CD4-positive, alpha-beta T cell treated with Interleukin-6 at 100 ng/mL for 8 hours (primary cell): ENCODE measurements at places on chromosomes 2 and 18.

- peak; percentile 29 for DNase-seq
Observed at GRCh38 chr2:175203621-175204496, 22.3 kb upstream of the ATP5MC3 start.

DNA sequence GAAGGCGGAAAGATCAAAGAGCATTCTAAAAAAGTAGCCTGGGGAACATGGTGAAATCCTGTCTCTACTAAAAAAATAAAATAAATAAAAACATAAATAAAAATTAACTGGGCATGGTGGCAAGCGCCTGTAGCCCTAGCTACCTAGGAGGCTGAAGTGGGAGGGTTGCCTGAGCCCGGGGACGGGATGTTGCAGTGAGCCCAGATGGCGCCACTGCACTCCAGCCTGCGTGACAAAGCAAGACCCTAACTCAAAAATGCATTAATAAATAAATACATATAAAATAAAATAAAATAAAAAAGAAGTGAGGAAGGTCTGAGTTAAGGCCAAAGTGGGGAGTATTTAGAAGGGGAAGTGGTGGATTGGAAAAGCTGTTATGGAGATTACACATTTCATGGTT, 1.3 kb upstream of the PSMD14 start:
- DNase-seq = no peak

DNA sequence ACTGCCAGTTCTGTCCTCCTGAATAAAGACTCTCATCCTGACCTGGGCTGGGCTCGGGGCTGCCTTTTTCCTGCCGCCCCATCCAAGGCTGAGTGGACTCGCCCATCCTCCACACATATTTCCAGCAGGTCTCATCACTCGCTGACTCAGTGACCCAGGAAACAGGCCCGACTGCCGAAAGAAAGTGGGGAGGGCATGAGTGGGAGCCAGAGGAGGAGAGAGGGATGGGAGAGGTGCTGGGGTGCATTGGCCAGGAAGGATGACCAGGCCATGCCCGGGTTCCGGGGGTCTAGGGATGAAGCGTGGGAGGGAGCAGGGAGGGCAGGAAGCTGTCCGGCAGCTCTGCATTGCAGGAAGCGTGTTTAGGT, 66.7 kb downstream of the TWIST2 start:
- DNase-seq = no peak

GRCh38 chr18:13100942-13101658, 109.9 kb downstream of the CEP192 start:
- no peak for DNase-seq

- DNase-seq = no peak
Observed at GRCh38 chr2:130826821-130827501, 9.8 kb upstream of the ARHGEF4 start.

GRCh38 chr2:176317199-176317598, 48.0 kb downstream of the MTX2 start:
- DNase-seq = no peak

- no peak for DNase-seq
Observed at GRCh38 chr2:675982-676646, 1.1 kb downstream of the TMEM18 start.

DNA sequence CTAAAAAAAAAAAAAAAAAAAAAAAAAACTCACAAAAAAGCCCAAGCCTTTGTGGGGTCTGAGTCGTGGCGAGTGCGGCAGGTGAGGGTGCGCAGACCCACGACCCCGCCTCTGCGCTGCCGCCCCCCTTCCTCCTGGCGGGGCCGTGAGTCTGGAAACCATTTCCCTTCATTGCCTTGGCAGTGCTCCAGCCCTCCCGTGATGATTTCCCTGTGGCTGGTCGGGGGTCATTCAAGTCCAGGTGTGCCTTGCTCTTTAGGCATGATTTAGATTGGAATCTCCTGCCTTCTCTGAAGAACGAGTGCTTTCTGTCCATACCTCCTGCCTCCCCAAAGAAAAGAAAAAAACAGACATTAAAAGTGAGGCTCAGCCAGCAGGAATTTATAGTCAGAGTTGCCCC, 161.8 kb downstream of the FAM210A start:
- no peak for DNase-seq

DNA sequence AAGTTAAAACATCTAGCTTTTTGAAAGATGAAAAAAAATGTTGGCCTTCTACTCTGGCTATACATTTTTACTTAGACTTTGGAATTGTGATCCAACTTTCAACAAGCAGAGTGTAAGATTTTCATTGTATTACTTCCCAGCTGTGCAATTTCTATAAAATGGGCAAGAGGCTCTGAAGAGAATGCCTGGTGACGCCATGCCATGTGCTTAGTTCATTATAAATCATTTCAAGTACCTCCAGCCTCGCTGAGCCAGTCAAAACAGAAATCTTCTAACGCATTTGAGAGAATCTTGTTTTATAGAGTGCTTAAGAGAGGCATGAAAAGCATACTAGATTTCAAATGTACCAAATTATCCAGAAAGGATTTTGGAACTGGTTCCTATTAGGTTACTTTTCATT, 10.1 kb upstream of the STK17B start:
- no peak for DNase-seq

GRCh38 chr18:51668607-51669006, 471.1 kb upstream of the MEX3C start:
- no peak for DNase-seq

GRCh38 chr18:2958819-2959298, 54.1 kb downstream of the LPIN2 start:
- DNase-seq = peak; percentile 31

DNA sequence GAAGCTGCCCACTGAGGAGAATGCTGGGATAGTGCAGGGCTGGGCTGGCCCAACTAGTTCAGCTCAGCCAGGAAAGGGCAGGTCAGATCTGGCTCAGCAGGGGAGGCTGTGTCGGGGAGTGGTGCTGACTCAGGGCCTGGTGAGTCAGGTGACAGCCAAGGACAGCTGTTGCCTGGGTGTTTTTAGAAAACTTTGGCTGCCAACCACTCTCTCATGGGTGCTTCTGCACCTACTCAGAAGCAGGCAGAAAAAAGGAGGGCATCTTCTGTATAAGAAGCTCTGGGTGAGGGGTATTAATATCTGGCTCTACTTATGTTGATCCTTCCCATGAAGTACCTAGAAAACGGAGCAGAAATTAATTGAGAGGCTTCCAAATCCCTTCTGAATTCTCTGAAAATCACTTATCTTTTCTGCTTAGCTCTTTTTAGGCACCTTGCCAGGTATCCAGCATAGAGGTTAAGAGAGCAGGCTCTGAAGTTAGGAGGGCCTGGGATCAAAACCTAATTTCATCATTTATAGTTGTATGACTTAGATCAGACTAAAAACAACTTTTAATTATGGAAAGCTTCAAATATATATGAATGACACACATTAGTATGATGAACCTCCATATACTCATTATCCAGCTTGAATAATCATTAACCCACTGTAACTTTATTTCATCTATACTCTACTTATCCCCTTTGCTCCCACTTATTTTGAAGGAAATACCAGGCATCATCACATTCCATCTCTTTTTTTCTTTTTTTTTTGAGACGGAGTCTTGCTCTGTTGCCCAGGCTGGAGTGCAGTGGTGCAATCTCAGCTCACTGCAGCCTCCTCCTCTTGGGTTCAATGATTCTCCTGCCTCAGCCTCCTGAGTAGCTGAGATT, 15.5 kb upstream of the RAB10 start:
- no peak for DNase-seq

- DNase-seq = no peak
Observed at GRCh38 chr2:23622966-23623675, 238.1 kb downstream of the KLHL29 start.

GRCh38 chr2:236341721-236342120, 77.5 kb upstream of the ASB18 start:
- no peak for DNase-seq

DNA sequence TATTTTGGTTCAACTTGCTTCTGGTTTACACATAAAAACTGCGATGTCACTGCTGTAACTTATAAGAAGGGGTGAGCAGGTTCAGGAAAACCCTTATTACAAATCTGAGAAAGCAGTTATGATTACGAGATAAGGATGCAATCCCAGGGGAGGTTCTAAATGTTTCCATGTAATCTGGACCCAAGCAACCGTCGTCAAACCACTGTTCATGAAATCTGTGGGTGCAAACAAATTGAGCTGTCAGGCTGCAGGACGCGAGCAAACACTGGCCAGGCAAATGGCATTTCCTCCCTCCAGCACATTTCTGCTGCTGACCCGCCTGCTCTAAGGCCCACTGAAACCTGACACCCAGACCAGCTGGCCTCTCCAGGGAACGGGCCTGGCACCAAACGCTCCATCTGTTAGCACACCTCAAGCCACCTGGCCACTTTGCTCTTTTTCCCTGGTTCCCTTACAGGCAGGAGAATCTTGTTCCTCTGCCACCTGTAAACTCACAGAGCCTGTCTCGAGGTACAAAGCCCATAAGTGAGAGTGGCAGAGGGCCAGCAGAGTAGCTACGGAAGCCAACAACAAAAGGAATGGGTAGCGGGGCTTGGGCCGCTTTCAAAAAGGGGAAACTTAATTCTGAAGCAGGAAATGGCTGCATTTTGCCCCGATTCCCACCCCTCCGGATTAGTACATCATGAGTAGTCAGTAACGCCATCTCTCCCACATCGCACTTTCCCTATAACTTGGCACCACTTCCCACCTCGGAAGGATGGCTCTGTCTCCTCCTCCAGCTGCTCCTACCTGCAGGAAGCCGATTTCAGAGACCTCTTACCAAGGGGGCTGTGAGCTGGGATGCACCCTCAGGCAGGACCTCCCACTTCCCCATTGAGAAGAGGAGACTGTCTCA, 26.5 kb downstream of the CRACDL start:
- no peak for DNase-seq

DNA sequence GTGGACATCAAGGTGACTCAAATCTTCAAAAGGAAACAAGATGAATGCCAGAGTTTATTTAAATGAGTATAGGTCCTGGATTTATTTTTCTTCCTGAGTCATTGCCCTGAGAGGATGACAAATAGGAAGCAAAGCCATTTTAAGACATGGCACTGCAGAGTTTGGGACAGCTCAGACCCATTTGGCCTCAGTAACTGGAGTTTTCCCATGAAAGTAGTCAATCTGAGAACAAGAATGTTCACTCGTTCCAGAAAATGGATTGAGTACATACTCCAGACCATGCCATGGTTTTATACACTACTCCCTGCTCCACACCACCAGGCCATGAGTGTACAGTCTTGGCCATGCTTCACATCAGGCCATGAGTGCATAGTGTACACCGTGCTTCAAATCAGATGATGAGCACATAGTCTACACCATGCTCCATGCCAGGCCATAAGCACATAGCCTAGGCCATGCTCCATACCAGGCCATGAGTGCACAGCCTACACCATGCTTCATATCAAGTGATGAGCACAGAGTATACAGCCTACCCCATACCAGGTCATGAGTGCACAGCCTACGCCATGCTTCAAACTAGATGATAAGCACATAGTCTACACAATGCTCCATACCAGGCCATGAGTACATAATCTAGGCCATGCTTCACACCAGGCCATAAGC, 202.4 kb downstream of the FBXO15 start:
- no peak for DNase-seq

DNA sequence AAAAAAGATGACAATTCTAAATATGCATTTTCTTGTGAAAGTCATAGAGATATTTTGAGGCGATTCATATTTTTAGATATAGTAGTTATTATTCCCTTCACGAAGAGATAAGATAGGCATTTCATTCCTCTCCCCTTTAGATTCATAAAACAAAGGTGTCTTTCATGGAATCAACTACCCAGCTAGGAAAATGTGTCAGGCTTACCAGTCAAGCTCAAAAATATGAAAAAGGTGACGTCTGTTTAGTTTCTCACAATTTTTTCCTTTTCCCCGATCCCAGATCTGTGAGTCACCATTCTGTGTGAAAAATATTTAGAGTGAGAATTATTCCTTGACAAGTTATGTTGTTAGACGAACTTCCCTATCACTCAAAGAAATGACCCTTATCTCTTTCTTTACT, 95.4 kb upstream of the FN1 start:
- DNase-seq = no peak

- no peak for DNase-seq
Observed at GRCh38 chr2:2849464-2850217, 518.6 kb upstream of the MYT1L start.

- DNase-seq = no peak
Observed at GRCh38 chr18:63730773-63731172, 28.0 kb downstream of the SERPINB11 start.

DNA sequence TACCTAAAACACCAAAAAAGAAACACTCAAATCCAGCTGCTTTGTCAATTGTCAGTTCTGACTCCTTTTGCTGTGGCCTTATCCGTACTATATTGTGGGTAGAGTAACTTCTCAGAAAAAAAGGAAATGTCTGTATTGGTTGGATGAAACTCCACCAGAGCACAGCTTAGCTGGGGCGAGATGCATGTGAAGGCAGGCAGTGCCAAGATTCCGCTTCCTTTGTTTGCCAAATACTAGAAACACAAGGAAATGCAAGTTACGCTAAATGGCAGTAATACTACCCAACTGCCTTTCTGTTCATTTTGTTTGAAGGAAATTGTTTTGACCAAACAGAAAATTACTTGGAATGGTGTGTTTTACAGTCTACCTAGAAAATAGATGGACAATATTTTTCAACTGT, 10.0 kb downstream of the KLF11 start:
- no peak for DNase-seq

DNA sequence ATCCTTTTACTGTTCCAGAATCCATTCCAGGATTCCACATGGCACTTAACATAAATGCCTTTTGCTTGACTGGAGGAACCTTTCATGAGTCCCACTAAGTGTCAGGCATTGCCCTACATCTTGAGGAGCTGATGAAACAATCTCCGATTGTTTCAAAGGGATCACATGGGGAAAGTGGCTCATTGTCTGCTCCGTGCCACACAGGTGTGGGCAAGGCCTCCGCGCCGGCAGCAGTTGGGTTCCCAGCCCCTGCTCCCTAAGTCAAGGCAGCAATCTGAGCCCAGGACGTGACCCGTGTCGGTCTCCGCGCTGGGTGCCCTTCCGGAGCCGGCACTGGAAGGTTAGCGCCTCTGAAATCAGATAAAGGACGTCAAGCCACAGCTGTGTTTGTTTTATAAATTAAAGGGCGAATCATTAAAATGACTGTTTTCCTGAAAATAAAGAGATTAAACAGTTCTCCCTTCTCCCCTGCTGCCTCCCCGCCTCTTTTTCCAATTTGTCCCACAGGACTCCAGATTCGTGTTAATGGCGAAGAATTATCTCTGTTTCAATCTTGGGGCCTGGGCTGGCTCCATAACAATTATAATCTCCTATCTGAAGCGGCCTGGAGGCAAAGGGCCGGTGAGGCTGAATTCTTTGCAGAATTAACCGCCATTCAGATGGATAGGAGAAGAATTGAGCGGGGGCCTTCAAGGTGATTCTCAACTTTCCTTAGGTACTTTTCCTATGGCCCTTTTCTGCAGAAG, 84.3 kb upstream of the FZD7 start:
- DNase-seq = no peak

DNA sequence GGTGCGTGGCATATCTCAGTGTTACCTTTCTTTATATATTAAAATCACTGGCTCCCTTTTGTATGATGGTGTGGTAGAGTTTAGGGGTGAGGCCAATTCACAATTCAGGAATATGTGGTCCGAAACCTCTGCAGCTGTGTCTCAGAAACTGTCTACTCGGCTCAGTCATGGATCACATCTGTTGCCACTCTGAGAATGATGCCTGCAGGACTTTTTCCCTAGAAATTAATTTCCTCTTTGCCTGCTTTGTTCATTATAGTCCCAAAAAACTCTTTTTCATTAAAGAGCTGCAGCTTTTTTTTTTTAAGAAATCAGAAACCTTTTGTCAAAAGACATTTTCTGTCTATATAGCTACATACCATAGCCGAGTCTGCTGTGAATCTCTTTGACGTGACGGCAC, 104.9 kb upstream of the NFATC1 start:
- DNase-seq = no peak
